ENCODE measurements at places on chromosomes 5 and 9.

DNA sequence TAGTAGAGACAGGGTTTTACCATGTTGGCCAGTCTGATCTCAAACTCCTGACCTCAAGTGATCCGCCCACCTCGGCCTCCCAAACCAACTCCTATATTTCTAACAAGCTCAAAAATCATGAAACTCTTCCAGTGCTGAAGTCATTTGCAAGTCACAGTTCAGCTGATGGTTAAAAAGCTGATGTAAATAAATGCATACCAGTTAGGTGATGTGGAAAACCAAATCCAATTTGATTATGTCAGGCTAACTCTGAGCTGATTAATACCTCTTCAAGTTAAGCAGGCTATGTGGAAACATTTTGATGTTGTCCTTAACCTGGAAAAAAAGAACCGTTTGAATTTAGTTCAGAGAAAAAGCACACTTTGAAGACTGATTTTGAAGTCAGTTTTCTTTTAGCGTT, 51.0 kb downstream of the TMEM252 start:
- peak; percentile 34 for DNase-seq

DNA sequence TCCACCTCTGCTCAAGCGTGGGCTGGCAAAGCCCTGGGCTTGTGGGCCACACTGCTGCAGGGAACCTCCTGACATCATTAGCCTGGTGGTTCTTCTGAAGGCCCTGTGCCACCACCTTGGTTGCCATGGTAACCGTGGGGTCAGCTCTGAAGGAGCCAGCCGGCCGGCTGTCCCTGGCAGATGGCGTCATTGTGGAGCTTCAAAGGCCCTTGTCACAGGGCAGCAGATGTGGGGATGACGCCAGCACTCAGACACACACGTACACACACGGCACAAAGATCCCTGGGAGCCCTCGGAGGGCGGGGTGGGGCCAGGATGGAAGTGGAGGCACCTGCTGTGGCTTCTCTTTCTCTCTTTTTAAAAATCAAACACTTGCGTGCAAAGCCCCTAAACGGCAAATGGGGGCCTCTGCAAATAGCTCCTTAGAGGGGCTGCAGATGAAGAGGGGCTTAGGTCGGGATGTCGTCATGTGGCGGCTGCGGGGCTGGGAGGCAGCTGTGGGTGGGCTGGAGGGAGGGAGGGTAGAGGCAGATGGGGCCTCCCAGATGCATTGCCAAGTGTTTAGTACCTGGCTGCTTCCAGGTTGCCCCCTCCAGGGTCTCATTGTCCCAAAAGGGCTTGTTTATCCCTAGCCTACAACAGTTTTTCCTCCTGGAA, 19.5 kb upstream of the RPL26L1 start:
- DNase-seq, result no peak

GRCh38 chr5:119016125-119016774, 27.9 kb upstream of the DTWD2 start:
- no peak for DNase-seq

- peak; percentile 13 for DNase-seq
Measured at GRCh38 chr5:9283021-9283420, 262.9 kb downstream of the SEMA5A start.

DNA sequence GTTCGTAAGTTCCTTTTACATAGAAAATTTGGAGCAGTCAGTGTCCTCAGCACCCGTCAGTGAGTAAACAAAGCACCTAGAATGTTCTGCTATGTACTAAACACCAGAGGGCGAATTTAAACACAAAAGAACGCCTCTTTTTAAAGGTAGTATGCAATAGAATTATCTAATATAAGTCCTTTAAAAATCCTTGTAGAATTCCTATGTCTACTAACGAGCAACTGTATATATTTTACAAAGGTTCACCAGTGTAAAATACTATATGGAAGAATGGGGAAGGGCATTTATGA, 499 bp upstream of the TMEM232 start:
- no peak for DNase-seq

DNA sequence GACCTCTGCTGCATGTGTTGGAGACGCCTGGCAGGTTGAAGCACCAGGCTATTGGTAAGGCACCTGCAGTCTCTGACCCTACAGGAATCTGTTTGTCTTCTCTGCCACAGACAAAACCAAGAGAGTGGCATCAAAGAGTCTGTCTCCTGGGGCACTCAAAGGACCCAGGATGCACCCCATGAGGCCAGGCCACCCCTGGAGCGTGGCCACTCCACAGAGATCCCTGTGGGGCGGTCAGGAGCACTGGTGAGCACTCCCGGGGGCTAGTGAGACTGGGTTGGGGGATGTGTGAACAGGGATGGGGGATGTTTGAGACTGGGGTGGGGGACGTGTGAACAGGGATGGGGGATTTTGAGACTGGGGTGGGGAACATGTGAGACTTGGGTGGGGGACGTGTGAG, 240.3 kb downstream of the CACNA1B start:
- DNase-seq, result no peak

DNA sequence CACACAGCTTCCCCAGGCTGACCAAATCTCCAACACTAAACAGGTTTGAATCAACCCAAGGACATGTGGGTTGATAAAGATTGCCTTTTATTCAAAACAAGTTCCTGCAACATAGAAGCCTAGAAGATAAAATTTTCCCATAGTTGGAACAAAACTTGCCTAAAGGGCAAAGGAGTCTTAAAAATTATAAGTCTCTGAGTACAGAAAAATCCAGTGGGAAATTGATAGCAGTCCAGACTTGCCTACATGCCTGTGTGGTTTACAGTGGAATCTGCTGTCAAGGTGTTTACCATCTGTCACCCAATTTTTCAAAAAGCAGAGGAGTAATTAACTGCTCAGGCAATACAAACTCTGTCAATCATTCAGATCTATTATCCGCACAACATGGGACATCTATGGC, 168.2 kb downstream of the PPP2R2B start:
- DNase-seq, result no peak

- no peak for DNase-seq
Measured at GRCh38 chr5:39948341-39948740, 523.6 kb upstream of the DAB2 start.

DNA sequence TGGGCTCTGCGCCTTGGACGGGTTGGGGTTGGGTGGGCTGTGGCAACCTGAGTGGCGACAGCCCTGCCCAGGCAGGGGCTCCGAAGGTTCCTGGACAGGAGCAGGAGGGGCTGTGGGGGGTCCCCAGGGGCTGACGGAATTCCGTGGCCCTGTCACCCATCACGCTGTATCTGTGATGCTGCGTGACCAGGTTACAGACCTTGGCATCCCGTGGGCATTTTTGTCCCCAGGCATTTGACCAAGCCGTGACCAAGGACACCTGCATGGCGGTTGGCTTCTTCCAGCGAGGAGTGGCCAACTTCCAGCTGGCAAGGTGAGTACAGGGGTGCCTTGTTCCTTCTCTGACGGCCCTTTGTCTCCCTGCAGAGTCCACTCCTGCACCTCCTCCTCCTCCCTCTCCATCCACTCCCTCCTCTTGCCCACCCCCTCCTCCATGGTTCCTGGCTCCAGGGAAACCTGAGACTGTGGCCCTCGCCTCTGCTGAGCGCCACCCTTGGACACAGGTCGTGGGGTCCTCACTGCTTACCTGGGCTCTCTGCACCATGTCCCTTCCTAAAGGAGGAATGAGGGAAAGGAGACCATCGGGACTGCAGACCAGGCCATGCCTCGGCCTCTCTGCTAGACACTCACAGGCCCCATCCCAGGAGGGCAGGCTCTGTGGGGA, 3.0 kb downstream of the NOXA1 start:
- no peak for DNase-seq

DNA sequence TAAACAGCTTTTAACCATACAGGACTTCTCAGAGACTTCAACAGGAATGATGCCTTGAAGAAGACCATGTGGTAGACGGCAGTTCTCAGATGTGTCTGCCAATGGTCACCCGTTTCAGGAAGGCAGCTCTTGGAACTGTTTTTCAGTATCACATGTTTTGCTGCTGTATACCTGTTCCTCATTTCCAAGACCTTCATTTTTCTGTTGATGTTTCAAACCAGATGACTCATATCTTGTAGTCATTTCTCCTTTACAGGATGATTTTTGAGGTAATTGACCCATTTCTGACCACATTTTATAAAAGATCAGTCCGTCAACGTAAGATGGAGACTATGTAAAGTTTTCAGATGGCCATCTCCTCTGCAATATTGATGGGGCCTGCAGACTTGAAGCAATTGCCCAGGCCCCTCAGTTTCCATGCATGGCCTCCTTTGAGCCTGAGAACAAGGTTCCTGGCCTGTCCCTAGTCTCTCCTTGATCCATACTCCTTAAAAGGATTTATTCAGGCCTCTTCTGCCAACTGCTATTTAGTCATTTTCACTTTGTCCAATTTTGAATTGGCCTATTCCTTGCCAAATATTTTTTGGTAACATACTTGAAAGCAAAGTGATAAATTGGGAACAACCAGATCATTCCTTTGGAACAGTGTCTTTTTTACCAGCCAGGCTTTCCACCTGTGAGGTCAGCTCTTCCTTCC, 128.6 kb downstream of the PDZD2 start:
- no peak for DNase-seq

- peak; percentile 98 for DNase-seq
Measured at GRCh38 chr5:133240425-133241091, 188.7 kb downstream of the HSPA4 start.

DNA sequence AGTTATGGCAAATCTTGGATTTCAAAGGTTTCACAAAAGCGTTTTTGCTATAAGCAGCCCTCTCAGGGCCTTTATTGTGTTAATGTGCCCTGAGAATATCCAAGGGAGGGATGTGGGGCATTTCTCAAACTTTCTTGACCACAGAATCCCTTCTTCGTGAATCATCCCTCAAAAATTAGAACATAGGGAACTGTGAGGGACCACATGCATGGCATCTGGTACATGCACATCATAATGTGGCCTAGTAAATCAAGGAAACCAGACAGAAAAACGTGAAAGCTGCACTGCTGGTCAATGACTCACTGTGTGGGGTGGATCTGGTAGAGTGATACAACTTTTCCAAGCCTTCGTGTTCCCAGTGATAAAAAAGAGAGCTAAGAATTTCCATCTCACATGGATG, 22.4 kb downstream of the DDX31 start:
- DNase-seq, result peak; percentile 99

DNA sequence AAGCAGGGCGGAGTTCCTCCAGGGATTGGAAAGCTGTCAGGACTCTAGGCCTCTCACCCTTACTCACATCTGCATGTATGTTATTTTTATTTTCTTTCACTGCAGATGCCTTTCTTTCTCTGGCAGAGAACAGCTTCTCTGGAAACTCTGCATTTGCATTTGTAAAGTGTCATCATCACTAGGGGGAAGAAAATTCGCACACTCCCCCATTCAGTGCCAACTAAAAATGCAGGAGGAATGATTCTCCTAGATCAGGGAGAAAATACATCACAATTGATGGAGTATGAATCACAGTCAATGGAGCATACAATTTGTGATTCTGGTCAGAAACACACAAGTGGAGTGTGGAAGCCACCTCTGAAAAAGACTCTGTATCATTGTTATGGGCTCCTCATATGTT, 351.4 kb upstream of the FTMT start:
- no peak for DNase-seq

DNA sequence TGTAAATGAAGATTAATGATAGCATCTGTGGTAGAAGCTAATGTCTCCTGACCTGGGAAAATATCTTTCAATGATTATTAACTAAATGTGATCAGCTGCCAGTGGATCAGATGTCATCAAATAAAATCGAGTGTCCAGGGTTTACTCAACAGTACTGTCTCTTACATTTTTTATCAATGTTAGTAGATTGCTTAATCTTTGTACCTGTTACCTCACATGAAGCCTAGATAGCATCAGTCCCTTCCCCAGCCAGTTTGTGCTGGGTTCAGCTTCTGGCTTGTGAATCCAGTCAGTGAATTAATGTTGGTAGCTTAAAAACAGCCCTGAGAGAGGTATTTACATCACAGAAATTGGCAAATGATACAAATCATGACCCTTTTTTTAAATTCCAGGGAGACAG, 134.4 kb downstream of the GHR start:
- no peak for DNase-seq

DNA sequence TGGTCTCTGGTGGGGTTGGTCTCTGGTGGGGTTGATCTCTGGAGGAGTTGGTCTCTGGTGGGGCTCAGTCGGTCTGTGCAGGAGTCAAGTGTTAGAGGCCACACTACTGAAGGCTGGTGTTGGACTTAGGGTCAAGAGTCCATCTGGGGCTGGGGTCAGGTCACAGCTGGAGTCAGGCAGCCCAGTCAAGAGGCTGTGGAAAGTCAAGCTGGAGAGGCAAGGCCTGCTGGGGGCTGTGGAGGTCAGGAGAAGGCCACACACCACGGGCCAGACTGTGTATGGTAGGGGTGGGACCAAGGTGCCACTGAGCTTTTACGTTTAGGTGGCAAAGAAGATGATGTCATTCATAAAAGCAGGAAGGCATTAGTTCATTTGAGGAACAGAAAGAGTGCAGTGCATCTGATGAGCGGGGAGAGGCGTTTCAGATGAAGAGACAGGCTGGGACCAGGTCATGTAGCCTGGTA, 16.7 kb upstream of the CD74 start:
- no peak for DNase-seq

DNA sequence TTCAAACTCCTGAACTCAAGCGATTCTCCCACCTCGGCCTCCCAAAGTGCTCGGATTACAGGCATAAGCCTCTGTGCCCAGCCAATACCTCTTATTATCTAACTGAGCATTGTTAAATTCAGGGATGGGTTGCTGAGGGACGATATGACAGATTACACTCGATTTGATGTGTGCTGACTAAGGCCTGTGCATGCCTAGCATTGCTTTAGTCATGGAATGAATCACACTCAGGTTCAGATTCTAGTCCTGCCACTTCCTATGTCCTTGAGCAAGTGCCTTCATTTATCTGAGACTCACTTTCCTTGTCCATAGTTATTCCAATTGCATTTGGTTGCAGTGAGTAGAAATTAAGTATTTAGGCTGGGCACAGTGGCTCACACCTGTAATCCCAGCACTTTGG, 19.5 kb downstream of the THBS4 start:
- peak; percentile 70 for DNase-seq

DNA sequence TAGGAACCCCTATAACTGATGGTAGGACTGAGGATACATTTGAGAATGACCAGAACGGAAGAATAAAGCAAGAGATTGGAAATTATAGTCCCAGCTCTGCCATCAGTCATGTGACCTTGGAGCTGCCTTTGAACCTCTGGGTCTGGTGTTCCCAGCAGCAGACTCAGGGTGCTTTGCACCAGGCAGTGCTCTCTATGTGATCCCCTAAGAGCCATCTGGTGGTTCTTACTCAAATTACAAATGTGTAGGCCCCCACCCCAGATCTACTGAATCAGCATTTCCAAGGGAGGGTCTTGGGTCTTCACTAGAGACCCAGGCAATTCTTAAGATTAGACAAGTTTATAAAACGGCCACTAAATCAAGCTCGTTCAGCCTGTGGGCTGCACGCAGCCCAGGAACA, 40.2 kb upstream of the PRDM12 start:
- DNase-seq, result no peak

All from iris pigment epithelial cell (primary cell).